ENCODE measurements at places on chromosomes 5 and 9.

DNA sequence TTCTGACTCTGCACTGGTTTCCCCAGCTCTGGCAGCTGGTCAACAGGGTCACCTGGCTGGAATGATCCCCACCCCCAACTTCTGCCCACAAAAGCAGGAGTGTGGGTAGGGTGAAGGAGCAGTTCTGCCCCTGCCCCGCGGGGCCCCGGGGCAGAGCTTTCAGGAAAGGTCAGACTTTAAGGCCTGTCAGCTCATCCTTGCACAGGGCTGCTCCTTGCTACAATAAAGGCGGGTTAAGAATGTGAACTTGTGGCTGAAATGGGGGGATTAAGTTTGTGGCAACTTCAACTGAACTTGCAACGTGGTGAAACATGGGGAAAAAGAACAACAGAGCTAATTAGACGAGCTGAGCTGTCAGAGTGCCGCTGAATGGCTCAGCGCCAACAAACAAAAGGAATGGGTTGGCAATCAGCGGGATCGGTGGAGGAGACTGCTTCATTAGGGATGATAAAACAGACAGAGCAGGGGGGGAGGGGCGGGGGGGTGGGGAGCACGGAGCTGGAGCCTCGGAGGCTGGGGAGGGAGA lies 50.8 kb downstream of the CRB2 start:
- DNase-seq, result no peak

GRCh38 chr5:181259974-181260719 lies 796 bp downstream of the TRIM52 start:
- DNase-seq, result peak; percentile 9

DNA sequence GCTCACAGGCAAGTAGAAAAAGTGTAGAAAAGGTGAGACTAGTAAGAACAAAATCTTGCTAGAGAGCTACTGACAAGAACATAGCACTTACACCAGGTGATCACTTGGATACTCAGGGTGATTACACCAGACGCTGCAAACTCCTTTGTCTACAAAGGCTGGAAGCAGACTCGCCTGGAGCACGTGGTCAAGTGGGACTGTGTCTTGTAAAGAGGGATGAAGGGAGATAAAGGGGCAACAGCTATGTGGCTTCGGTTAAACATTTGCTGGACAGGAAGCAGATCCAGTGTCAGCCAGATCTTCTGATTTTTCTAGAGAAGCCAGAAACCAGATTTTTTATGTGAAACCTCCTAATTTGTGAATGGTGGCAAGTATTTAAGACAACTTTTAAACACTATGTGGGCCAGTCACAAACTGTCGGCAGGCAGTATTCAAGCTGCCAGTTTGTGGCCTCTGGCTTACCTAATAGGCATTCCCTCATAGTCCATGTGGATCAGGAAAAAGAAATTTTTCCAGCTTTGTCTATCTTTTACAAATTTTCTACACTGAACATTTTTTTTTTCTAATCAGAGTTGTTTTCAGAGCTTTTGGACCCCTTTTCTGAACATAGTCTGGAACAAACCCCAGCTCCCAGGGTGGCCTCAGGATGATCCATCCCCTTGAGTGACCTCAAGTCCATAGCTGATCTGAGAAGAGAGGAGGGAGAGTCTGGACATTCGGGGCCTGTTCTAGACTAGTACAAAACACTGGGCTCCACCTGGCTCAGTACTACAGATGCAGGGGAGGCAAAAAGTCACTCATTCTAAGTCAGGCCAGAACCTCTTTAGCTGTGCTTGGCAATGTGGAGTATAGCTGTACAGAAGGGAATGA lies 262.9 kb downstream of the ARRDC3 start:
- no peak for DNase-seq

GRCh38 chr9:119810645-119811429 lies 441.6 kb upstream of the BRINP1 start:
- DNase-seq, result no peak

- no peak for DNase-seq
Observed at GRCh38 chr9:72650206-72650605, 128.8 kb downstream of the TMC1 start.

- peak; percentile 9 for DNase-seq
Observed at GRCh38 chr5:54390015-54390414, 65.5 kb upstream of the HSPB3 start.

- DNase-seq, result no peak
Observed at GRCh38 chr5:33230467-33231078, 210.2 kb upstream of the TARS1 start.

DNA sequence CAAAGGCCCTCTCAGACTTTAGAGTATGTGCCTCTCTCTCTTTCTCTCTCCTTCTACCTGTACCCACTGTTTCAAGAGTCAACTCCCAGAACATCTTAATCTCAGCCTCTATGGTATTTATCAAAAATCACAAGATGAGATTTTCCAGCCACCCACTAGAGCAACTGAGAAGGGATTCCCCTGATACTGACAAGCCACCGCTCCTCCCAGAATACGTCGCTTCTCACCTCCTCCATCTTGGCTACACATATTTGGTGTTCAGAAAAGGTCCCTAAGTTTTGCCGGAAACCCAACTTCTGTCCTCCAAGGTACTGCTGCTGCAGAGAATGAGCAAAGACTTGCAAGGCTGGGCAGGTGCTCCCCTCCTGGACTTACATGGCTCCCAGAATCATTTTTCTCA lies 6.1 kb downstream of the GARIN3 start:
- no peak for DNase-seq

GRCh38 chr5:83589786-83590185 lies 118.2 kb downstream of the VCAN start:
- DNase-seq, result no peak

DNA sequence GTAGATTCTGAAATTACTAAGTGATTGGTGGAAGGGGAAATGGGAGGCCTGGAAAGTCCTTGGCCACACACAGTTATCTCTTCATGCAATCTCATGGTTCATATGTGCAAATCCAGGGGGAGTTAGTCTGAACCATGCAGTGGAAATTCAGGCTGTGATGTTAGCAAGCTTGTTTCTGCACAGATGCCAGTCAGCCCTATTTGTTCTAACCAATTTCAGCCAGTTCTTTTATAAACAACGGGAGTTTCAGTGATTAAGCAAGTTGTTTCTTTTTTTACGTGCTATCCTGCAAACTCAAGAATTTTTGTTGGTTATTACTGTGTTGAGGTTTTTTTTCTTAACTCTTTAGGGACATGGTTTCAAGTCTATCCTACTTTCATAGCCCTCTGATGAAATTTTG lies 298.0 kb downstream of the FER start:
- DNase-seq, result no peak

Data from right lung (tissue), 10 donors.